Mesendoderm (in vitro differentiated cells): ENCODE measurements at places on chromosomes 7 and 10.
A peak's percentile ranks its signal among the peaks of the same experiment; 100 is the strongest.

- DNase-seq, result no peak
These were observed 68.5 kb upstream of the DKK1 start for GRCh38 chr10:52245547-52245946.

- DNase-seq, result no peak
These were observed 133.8 kb downstream of the TCERG1L start for GRCh38 chr10:131177431-131178327.

DNA sequence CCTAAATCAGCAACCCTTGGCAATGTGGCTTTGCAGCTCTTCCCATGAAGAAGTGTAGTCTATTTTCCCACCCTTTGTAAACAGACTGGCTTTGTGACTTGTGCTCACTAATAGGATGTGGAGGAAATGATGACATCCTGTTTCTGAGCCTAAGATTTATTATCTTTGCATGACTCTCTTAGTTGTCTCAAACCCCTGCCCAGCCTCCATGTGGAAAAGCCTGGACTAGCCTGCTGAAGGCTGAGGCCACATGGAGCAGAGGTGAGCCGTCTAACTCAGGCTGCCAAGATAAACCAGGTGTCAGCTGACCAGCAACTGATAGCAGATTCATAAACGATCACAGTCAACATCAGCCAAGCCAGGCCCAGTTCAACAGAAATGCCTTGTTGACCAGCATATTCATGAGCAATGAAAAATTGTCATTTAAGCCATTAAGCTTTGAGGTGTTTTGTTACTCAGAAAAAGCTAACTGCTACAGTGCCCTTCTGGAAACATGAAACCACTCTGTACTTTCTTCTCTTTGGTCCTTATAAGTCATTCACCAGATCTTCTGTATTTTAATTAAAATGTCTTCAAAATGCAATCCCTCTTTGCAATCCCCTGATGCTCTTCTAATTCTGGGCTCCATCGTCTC, 586.3 kb upstream of the ANKRD30A start:
- peak; percentile 6 for DNase-seq

GRCh38 chr7:18283045-18283444, 212.5 kb upstream of the HDAC9 start:
- peak; percentile 15 for DNase-seq

DNA sequence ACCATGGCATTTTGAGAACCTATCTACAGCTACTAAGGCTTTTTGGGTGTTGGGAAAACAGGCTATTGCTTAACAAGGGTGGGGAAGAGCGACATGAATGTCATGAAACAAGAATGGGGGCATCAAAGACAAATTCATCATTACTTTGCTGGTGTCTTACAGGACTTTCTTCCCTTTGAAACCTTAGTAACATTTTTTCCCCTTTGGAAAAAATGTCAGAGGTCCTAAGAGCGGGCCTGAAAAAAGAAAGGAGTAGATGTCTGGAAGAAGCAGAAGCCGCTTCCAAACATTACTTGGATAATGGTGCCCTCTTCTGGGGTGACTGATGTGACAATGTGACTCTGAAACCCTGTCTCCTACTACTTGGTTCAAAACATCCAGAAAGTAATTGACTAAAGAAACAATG, 3.8 kb upstream of the DDX50 start:
- peak; percentile 81 for DNase-seq

DNA sequence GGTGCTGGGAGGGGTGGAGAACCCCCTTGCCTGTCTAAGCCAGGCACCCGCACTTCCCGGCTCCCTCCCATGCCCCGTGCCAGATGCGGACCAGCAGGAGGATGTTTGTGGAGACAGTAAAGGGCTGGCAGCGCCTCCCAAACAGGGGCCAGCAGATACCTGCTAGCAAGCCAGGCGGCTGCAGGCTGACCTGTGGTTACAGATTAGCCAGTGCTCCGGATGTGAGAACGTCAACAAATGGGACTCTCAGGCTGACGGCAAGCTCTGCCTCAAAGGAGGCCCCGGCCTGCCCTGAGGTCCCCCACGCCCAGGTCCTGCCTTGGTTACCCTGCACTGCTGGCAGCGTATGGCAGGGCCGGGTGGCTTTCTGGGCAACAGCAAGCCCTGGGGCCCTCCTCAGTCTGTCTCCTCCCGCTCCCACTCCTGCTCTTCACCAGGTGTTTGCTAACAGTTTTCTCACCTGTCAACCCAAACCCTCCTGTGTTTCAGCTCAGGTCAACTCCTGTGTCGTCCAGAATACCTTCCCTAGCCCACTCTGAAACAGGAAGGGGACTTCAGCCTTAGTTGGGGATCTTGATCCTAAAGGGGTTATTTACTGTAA, 85.4 kb downstream of the NEURL1 start:
- no peak for DNase-seq

GRCh38 chr7:20776214-20776911, 10.3 kb downstream of the SP8 start:
- peak; percentile 97 for DNase-seq

- DNase-seq, result no peak
These were observed 49.1 kb upstream of the EEPD1 start for GRCh38 chr7:36103837-36104561.

DNA sequence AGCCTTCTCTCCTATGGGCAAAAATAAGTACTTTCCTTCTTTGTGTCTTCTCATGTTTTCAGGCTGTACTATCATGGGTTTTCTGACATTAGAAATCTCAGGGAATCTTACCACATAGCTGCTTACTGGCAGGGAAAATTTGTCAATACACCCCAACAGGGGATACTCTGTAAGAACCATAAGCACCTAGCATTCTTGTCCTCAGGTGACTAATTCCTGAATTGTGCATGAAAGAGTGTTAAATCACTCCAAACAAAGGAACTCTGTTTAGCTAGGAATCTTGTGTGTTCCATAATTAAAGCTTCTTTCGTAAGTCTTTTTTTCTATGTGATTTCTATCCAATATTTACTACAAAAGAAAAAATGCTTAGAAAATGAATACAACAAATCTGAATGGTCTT, 206.7 kb upstream of the POT1 start:
- DNase-seq, result peak; percentile 64

DNA sequence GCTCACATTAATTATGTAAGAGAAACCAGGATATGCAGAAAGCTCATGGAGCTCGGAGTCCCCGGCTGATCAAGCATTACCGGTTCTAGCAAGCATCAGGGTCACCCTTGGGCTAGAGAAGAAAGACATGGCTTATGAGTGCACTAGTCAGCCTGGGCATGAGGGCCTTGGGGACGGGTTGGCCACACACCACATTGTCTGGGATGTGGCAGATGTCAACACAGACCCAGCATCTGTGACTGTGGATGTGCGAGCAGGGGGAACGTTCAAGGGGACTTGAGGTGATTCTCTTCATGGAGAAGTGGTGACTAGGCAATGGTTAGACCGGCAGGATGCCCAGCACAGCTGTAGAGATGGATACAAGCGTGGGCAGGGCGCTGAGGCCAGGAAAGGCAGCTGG, 13.7 kb downstream of the ZMIZ2 start:
- no peak for DNase-seq

DNA sequence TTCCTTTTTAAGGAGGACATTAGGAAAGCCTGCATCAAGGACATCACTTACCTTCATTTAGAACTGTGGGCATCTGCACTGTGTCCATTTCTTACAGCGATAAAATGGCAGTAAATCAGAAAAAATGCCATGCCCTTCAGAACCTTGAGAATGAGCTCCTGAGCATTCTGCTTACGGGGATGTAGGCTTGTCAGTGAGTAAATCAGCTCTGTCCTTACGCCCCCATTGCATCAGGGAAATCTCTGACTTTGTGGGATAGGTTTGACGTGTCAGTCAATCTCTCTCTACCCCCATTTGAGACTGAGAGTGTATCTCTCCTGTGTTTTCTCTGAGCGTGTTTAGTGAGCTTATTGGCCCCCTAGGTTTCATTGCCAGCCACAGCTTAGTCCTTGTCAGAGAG, 837.1 kb downstream of the LRMDA start:
- DNase-seq, result peak; percentile 26

GRCh38 chr10:63414481-63415260, 51.1 kb downstream of the JMJD1C start:
- no peak for DNase-seq

DNA sequence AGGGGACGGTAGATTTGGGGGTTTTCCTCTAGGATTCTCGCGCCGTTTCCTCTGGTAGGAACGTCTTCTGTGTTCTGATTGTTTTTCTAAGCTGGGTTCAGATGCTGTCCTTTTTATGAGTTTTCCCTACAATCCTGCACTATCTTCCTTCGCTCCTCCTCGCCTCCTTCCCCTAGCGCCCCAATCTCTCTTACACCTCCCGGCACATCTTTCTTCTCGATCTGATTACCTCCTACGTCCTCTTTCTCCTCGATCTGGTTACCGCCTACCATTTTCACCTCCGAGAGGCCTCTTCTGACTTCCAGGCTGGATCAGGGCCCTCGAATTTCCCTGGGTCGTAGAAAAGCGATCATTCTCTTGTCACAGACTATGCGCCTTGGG, 413 bp downstream of the BUD31 start:
- DNase-seq, result peak; percentile 32

GRCh38 chr10:1706711-1707110, 30.6 kb downstream of the ADARB2 start:
- no peak for DNase-seq

DNA sequence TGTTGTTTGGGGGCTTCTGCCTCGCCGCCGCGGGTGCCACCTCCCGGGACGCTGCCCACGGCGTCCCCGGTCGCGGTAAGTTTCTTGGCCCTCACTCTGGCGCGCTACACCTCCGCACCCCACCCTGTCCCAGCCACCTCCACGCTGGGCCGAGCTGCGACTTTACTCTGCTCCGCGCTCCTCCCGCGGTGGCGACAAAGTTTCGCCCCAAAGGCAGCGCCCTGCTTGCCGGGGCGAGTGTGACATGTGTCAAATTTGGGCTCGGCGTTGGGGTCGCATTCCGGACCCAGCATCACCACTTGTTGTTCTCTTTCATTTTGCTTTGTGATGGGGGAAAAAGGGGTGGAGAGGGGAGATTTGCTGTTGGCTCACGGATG, 167.7 kb upstream of the PPP1R3A start:
- DNase-seq, result peak; percentile 19

GRCh38 chr10:86585037-86585929, 63.7 kb upstream of the WAPL start:
- DNase-seq, result peak; percentile 82
